Naive thymus-derived CD8-positive, alpha-beta T cell (primary cell): ENCODE measurements at places on chromosomes 7 and 10. TPM values are rescaled to one million over a fixed set of nuclear protein-coding genes. Genes with fewer than 3 reads are reported as not detected.

- no peak overlapping the region for H3K27ac ChIP-seq
- peaks cover 4% of the 10 kb centered on the region for H3K4me1 ChIP-seq
- no peaks in the 10 kb centered on the region for H3K27me3 ChIP-seq
- no peak for DNase-seq
- H3K4me3 ChIP-seq = no peak overlapping the region
- peaks cover 11% of the 10 kb centered on the region for H3K36me3 ChIP-seq
Observed at GRCh38 chr7:102004848-102005247, 187.4 kb downstream of the CUX1 start.

- peaks cover 2% of the 10 kb centered on the region for H3K36me3 ChIP-seq
- no peak for DNase-seq
- no peaks in the 10 kb centered on the region for H3K27me3 ChIP-seq
- peaks cover 62% of the 10 kb centered on the region for H3K4me1 ChIP-seq
- no peak overlapping the region for H3K27ac ChIP-seq
- no peak overlapping the region for H3K4me3 ChIP-seq
Observed at GRCh38 chr7:130948822-130949221, 214.8 kb upstream of the KLF14 start.

DNA sequence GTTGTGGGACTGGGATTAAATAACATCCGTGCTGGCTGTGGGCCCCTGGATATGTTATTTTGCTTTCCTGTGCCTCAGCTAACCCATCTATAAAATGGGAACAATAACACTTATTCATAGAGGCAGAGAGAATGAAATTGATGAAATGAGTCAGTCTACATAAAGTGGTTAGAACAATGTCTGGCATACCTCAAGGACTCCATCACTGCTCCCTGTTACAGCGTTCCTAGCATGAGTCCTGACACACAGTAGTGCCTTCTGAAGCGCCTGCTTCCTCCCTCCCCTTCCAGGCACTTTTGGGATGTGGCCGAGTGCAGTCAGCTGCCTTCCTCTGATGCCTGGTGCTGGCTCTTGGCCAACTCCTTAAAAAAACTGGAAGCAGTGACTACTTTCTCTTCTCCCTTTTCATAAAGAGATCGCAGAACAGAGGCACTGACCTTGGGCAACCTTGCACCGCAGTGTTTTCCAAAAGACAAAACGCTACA lies 108.4 kb upstream of the ZMIZ1 start:
- no peak overlapping the region for H3K27ac ChIP-seq
- no peak overlapping the region for H3K4me3 ChIP-seq
- H3K27me3 ChIP-seq = no peaks in the 10 kb centered on the region
- no peaks in the 10 kb centered on the region for H3K4me1 ChIP-seq
- DNase-seq = no peak
- no peaks in the 10 kb centered on the region for H3K36me3 ChIP-seq

DNA sequence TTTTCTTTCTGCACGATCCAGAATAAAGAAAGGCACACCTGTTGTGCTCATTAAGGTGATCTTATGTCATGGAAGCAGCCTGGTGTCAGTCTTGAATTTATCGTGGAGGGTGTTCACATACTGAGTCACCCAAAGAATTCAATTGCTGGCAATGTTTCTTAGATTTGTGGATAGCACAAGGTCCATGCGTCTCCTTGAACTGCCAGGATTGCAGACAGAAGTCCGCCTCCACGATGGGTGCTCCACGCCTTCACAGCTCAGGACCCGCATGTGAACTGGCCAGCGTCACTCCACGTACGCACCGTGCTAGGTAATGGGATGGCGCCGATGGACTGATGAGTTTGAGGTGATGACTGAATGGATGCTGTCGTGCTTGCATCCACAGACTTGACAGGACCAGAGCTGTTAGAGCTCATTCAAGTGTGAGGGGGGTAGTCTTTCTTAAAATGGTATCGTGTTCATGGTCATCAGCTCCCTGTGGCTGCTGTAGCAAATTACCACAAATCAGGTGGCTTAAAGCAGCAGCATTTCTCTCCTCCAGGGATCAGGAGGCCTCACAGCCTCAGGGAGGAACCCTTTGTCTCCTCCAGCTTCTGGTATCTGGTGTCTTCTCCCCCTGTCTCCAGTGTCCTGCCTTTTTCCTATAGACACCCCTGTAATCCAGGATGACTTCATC lies 65.4 kb upstream of the DNAJB6 start:
- no peak overlapping the region for H3K4me3 ChIP-seq
- H3K27me3 ChIP-seq = no peaks in the 10 kb centered on the region
- peak overlapping the region; percentile 64 for H3K27ac ChIP-seq
- no peak for DNase-seq
- H3K36me3 ChIP-seq = peaks cover 3% of the 10 kb centered on the region
- H3K4me1 ChIP-seq = peaks cover 17% of the 10 kb centered on the region

- DNase-seq = no peak
- no peaks in the 10 kb centered on the region for H3K36me3 ChIP-seq
- no peak overlapping the region for H3K4me3 ChIP-seq
- H3K27me3 ChIP-seq = peaks cover 43% of the 10 kb centered on the region
- H3K27ac ChIP-seq = no peak overlapping the region
Observed at GRCh38 chr7:26393818-26394217, 102.2 kb downstream of the SNX10 start.

DNA sequence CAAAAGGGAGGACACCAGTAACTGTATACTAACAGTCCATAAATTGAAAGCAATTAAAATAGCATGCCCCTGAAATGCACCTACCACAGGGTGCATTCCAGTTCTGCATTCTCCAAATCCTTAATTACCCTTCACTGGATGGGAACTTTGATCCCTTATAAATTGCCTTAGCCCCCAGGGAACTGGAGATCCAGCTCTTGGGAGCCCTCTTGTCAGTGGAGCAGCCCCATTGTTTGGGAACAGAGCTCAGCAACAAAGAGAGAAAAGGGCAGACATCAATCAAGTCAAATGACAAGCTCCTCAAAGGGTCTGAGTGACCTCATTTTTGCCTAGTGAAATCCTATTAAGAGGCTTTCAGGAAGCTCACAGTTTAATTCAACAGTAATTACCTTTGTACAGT lies 472.6 kb downstream of the XPNPEP1 start:
- H3K27ac ChIP-seq = no peak overlapping the region
- no peaks in the 10 kb centered on the region for H3K4me1 ChIP-seq
- H3K4me3 ChIP-seq = no peak overlapping the region

DNA sequence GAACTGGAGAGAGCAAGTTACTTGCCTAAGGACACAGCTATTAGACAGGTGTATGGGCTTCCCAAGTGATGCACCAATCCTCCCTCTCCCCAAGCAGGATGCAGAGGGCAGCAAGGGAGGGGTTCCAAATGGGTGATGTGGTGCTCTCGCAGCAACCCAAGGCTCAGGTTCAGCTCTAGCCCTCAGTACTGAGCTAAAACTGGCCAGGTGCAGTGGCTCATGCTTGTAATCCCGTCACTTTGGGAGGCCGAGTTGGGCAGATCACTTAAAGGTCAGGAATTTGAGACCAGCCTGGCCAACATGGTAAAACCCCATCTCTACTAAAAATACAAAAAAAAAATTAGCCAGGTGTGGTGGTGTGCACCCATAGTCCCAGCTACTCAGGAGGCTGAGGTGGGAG lies 40.7 kb downstream of the GPRIN2 start:
- no peak overlapping the region for H3K4me3 ChIP-seq
- no peaks in the 10 kb centered on the region for H3K4me1 ChIP-seq
- H3K36me3 ChIP-seq = no peaks in the 10 kb centered on the region
- no peaks in the 10 kb centered on the region for H3K27me3 ChIP-seq
- DNase-seq = no peak
- no peak overlapping the region for H3K27ac ChIP-seq

DNA sequence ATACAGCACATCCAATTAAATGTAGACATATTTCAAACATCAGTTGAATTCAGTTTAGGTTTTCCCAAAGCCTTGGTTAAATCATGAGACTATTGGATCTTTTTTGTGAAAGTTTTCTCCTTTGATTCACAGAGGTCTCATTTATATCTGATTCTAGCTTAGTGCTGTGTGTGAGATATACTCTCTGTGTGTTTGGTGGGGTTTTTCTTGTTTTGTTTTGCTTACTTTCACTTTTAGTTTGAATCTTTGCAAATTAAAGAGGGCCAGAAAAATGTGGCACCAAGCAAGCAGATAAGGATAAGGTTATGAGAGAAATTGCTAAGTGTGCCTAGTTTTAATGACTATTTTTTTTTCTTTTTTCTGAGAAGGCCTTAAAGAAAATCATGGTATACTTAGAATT lies 12.6 kb upstream of the OR6B1 start:
- no peak overlapping the region for H3K27ac ChIP-seq
- H3K36me3 ChIP-seq = peaks cover 20% of the 10 kb centered on the region
- no peak for DNase-seq
- no peak overlapping the region for H3K4me3 ChIP-seq
- H3K4me1 ChIP-seq = peaks cover 12% of the 10 kb centered on the region
- H3K27me3 ChIP-seq = peaks cover 3% of the 10 kb centered on the region

DNA sequence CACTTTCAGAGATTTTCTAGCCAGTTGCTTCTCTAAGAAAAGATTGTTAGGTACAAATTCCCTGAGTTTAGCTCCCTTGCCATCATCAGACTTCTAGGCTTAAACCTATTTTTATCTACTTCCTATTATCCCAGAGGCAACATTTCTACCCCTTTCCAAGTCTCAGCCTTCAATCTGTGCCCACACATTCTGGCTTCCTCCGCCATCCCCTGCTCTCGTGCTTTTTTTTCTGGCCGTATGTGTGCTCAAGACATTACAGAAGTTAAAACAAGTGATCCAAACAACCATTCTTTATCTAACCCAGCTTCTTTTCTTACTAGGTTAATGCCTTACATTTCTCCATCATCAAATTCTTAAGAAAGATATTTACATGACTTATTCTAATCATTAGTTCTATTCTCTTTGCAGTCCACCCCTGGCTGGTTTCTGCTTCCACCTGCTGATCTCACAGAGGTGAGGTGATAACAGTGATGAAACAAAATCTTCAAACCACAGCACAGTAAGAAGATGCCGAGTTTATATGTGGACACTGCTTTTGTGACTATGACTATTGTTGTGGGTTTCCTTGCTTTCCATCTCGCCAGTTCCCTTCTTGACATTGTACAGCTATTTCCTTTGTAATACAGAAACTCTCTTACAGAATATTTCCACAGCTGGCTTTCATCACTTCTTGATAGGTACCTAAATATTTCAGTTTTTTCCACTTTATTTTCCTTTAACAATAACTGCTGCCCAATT lies 18.3 kb upstream of the CDK6 start:
- no peaks in the 10 kb centered on the region for H3K4me1 ChIP-seq
- no peak overlapping the region for H3K4me3 ChIP-seq

GRCh38 chr10:80437227-80437626 lies 16.9 kb upstream of the TSPAN14 start:
- no peak for DNase-seq
- H3K4me1 ChIP-seq = no peaks in the 10 kb centered on the region
- no peak overlapping the region for H3K27ac ChIP-seq

- H3K27me3 ChIP-seq = peaks cover 3% of the 10 kb centered on the region
- H3K36me3 ChIP-seq = no peaks in the 10 kb centered on the region
- H3K4me1 ChIP-seq = no peaks in the 10 kb centered on the region
- H3K27ac ChIP-seq = no peak overlapping the region
- H3K4me3 ChIP-seq = no peak overlapping the region
Observed at GRCh38 chr10:103834436-103835095, 20.8 kb downstream of the SH3PXD2A start.

DNA sequence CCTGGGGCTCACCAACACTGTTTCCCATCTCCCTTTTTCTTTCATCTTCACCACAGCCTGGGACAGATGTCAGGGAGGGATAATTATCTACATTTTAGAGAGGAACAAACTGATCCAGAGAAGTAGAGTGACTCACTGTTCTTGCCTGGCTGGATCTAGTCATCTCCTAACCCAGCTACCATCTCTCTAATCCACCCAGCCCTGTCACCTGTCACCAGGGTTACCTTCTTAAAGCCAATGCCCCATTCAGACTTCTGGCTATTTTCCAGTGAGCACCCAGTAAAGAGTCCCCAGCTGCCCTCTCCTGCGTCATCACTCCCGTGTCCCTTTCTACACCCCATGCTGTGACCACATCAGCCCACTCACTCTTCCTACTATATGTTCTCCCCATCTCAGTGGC lies 68.4 kb upstream of the DUSP5 start:
- DNase-seq = no peak
- H3K27me3 ChIP-seq = no peaks in the 10 kb centered on the region
- no peak overlapping the region for H3K4me3 ChIP-seq
- H3K36me3 ChIP-seq = no peaks in the 10 kb centered on the region
- H3K4me1 ChIP-seq = peaks cover 35% of the 10 kb centered on the region

- no peak overlapping the region for H3K27ac ChIP-seq
- no peaks in the 10 kb centered on the region for H3K36me3 ChIP-seq
- no peak for DNase-seq
- H3K4me3 ChIP-seq = no peak overlapping the region
- no peaks in the 10 kb centered on the region for H3K4me1 ChIP-seq
Observed at GRCh38 chr7:157714166-157715070, 377.6 kb downstream of the DNAJB6 start.

DNA sequence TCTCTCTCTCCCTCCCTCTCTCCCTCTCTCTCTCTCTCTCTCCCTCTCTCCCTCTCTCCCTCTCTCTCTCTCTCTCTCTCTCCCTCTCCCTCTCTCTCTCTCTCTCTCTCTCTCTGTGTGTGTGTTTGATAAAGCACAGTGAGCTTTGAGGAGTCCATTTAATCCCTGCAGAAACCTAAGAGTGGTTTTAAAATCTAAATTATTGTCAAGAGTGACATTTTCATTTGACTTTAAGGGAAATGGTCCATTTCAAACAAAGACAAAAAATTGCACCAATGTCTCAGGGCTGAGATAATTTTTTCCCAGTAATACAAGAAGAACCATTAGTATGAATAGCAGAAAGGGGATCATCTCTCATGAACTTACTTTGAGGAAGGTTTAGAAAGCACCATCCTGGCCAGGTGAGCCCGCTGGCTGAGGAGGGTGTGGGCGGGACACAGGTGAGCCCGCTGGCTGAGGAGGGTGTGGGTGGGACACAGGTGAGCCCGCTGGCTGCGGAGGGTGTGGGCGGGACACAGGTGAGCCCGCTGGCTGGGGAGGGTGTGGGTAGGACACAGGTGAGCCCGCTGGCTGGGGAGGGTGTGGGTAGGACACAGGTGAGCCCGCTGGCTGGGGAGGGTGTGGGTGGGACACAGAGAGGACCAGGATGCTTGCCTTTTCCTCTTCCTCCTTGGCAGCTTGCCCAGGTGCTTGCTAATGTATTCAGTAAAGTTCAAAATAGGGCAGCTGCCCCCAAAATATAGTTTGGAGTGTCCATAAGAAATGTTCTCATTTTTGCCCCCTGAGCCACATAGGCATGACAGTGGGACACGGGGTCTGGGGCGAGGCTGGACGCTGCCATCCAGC lies 125.0 kb downstream of the DNAJB6 start:
- H3K4me1 ChIP-seq = peaks cover 13% of the 10 kb centered on the region
- no peak overlapping the region for H3K4me3 ChIP-seq
- no peaks in the 10 kb centered on the region for H3K27me3 ChIP-seq

DNA sequence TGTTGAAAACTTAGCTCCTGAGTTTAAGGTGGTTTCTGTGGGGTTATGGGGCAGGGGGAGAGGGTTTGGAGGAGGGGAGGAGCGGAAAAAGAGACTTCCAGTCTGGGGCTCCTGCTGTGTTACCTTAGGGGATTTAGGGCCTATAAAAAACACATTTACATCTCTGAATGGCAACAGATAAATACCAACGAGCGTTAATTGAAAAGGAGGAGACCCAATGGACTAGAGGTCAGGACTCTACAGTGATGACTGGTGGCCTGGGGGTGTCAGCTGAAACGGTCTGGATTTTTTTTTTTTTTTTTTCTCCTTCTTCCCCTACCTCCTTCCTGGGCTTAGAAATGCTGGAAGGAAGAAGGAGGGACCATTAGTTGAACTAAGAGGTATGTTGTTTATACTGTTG lies 47.4 kb downstream of the AUTS2 start:
- H3K4me3 ChIP-seq = no peak overlapping the region
- H3K4me1 ChIP-seq = no peaks in the 10 kb centered on the region
- H3K27me3 ChIP-seq = peaks cover 9% of the 10 kb centered on the region
- no peaks in the 10 kb centered on the region for H3K36me3 ChIP-seq
- DNase-seq = no peak

Gene CYP3A4
- not detected for total RNA-seq

Gene RBP3
- total RNA-seq = not detected

Gene LOXL4
- not detected for total RNA-seq

Gene EGR2
- total RNA-seq = 1.1 TPM
